Activated CD8-positive, alpha-beta T cell treated with anti-CD3 and anti-CD28 coated beads for 36 hours (primary cell): ENCODE measurements at places on chromosomes 2 and 18. TPM values are rescaled to one million over a fixed set of nuclear protein-coding genes. Genes with fewer than 3 reads are reported as not detected.
A peak's percentile ranks its signal among the peaks of the same experiment; 100 is the strongest.

DNA sequence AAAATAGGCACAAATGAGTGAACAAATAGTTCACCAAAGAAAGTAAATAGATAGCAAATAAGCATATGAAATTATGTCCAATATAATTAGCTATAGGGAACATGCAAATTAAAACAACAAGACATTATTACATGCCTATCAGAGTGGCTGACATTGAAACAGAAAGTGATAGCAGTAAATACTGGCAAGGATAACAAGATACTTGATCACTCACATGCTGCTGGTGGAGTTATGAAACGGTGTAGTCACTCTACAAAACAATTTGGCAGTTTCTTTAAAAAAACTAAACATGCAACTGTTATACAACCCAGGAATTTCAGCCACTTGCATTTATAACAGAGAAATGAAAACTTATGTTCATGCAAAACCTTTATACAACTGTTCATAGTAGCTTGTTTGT, 439.2 kb upstream of the ACVR2A start:
- no peaks in the 10 kb centered on the region for H3K36me3 ChIP-seq
- no peak overlapping the region for H3K4me3 ChIP-seq
- H3K27me3 ChIP-seq, result no peaks in the 10 kb centered on the region
- no peaks in the 10 kb centered on the region for H3K4me1 ChIP-seq
- H3K27ac ChIP-seq, result no peak overlapping the region
- no peak for DNase-seq

- no peak for DNase-seq
- peaks cover 2% of the 10 kb centered on the region for H3K36me3 ChIP-seq
- H3K4me3 ChIP-seq, result no peak overlapping the region
- peaks cover 33% of the 10 kb centered on the region for H3K27me3 ChIP-seq
- no peak overlapping the region for H3K27ac ChIP-seq
Measured at GRCh38 chr2:118040891-118041290, 27.0 kb upstream of the CCDC93 start.

- DNase-seq, result no peak
- no peak overlapping the region for H3K4me3 ChIP-seq
- peaks cover 46% of the 10 kb centered on the region for H3K4me1 ChIP-seq
- H3K36me3 ChIP-seq, result no peaks in the 10 kb centered on the region
- no peaks in the 10 kb centered on the region for H3K27me3 ChIP-seq
- H3K27ac ChIP-seq, result no peak overlapping the region
Measured at GRCh38 chr2:105952131-105952530, 207.4 kb downstream of the NCK2 start.

DNA sequence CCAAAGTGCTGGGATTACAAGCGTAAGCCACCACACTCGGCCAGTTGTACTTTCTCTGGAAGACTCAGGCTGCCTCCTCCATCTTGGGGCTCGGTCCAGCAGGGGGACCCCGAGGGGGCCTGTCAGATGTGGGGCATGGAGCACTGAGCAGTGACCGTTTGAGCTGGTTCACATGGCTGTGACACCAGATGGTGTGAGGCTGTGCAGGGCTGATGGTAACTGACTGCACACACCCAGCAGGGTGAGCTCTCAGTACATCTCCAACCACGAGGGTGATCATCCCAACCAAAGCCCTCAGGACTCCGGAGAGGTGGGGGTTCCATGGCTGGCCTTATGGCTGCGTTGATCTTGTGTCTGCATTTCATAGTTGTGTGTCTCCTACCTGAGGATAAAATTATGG, 63.4 kb downstream of the FAM168B start:
- H3K27me3 ChIP-seq, result peaks cover 22% of the 10 kb centered on the region
- H3K36me3 ChIP-seq, result no peaks in the 10 kb centered on the region
- H3K4me1 ChIP-seq, result peaks cover 12% of the 10 kb centered on the region
- H3K4me3 ChIP-seq, result no peak overlapping the region

DNA sequence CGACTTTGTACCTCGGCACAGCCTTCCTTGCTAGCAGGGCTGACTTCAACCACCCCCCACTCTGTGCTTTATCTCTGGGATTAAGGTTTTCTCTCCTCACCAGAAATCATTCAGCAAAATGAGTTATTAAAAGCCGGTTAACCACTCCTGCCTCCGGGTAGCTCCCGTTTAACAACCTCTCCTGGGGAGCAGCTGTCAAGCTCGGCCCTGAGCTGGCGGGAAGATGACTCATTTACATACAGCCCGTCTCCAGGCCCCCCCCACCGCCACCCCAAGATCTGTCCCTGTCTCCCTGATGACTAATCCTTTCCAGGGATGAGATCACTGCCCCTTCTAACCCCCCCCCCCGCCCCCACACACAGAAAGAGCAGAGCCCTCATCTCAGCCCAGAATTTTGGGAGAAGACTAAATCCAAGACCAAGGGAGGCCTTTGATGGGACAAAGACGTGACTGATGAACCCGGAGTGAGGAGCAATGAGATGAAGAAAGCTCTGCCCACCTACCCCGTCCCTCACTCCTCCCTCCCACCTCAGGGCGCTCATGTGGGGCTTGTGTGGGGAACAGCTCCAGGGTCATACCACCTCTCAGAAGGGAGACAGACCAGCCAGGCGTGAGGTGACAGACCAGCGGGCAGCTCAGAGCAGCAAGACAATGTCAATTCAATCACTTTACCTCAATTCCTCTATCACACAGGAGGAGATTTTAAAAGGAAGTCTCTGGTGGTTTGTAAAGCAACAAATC, 131.4 kb downstream of the MSH2 start:
- H3K27me3 ChIP-seq, result no peaks in the 10 kb centered on the region
- H3K27ac ChIP-seq, result no peak overlapping the region
- DNase-seq, result peak; percentile 32
- no peaks in the 10 kb centered on the region for H3K36me3 ChIP-seq
- no peak overlapping the region for H3K4me3 ChIP-seq

DNA sequence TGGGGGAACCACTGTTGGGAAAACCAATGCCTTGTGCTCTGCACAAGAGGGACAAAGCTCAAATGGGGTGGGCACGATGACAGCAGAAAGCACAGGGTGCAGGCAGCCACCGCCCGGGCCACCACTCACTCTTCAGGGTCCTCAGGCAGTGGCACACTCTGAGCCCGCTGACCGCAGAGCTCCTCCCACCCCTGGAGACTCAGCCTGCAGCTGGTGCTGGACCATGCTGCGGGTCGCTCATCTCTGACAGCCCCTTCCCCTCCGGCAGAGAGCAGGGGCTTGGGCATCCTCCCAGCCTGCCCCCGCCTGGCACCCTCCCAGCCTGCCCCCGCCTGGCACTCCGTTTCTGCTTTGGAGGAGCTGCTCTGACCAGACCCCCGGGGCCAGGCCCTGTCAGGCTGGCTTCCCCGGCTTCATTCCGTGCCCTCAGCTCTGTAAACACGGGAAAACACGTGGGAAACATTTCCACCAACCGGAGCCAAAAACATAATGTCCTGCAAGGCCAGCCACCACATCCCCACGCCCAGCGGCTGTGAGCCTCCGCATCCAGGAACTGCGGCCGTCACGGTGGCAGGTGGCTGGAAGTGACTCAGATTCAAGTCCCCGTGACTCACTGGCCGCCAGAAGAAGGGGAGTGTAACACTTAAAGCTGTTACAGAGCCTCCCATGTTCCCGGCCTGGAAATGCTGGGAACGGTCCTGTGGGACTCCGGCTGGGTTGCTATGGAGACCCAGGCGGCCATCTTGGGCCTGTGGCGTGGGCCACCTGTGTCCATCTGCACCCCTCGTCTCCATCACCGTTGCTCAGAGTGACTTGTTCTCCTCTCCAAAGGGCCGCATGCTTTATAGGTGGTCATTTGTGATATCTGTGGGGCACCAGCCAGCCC, 6.8 kb upstream of the SNED1 start:
- no peaks in the 10 kb centered on the region for H3K36me3 ChIP-seq
- no peak overlapping the region for H3K4me3 ChIP-seq
- no peak for DNase-seq
- no peaks in the 10 kb centered on the region for H3K4me1 ChIP-seq
- no peaks in the 10 kb centered on the region for H3K27me3 ChIP-seq
- H3K27ac ChIP-seq, result no peak overlapping the region

DNA sequence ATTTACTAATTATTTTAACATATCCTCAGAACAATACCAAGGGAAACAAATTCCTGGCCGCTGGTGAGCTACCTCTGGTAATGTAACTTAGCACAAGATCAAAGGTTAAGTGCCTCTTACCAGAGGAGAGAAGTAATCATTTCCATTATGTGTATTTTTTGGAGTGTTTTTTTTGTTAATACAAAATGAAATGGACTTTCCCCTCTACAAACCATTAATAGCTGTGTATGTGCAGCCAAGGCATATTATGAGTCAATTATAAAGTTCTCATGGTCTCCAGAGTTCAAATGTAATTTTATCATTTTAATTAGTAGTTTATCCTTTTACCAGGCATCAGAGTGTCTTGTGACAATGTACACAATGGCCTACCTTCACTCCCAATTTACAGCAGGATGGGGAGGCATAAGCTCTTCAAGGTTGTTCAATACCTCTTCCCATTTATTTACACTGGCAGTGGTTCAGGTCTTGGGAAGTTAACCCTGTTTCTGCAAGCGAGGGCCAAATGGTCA, 242.2 kb downstream of the TGIF1 start:
- H3K27ac ChIP-seq, result no peak overlapping the region
- H3K36me3 ChIP-seq, result no peaks in the 10 kb centered on the region
- H3K4me3 ChIP-seq, result no peak overlapping the region
- DNase-seq, result no peak
- no peaks in the 10 kb centered on the region for H3K4me1 ChIP-seq

GRCh38 chr2:144362401-144362800, 157.5 kb downstream of the ZEB2 start:
- no peak overlapping the region for H3K27ac ChIP-seq
- peaks cover 21% of the 10 kb centered on the region for H3K4me1 ChIP-seq
- H3K4me3 ChIP-seq, result no peak overlapping the region
- DNase-seq, result no peak
- H3K36me3 ChIP-seq, result no peaks in the 10 kb centered on the region

DNA sequence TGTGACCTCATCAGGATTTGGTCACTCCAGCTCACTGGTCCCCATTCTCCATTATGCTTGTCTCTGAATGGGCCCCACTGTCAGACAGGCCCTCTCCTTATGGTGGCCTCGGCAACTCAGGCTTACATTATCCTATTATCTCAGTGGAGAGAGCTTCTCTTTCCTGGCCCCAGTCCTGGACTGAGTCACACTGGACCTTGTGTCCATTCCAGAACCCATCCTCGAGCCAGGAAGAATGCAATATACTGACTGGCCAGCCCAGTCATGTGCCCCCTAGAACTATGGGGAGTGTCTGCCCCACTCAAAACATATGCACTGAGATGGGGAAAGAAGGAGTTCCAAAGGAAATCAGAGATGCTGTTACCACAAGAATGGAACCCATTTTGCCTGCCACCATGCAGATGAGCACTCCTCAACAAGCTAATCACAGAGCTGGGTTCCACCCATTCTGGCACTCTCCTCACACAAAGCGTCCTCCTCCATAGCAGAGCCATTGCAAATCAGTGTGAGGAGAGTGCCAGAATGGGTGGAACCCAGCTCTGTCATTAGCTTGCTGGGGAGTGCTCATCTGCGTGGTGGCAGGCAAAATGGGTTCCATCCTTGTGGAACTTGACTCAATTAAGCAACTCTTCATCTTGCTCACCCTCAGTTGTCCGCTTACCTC, 71.9 kb downstream of the CHRNA1 start:
- H3K27me3 ChIP-seq, result peaks cover 1% of the 10 kb centered on the region
- H3K4me3 ChIP-seq, result no peak overlapping the region
- peaks cover 14% of the 10 kb centered on the region for H3K4me1 ChIP-seq
- no peaks in the 10 kb centered on the region for H3K36me3 ChIP-seq

DLX2 gene
- not detected for total RNA-seq

GNAL gene
- 0.11 TPM for total RNA-seq

PLGLB1 gene
- 0.45 TPM for total RNA-seq
